T-helper 1 cell treated with Interleukin-12 subunit alpha and Interleukin-12 subunit beta and Interleukin-4 antibody, amounts not matched to agents 30 ng/mL and 1 ng/mL, for 36 hours (primary cell): ENCODE measurements at places on chromosomes 2 and 18. TPM values are rescaled to one million over a fixed set of nuclear protein-coding genes. Genes with fewer than 3 reads are reported as not detected.

IL18RAP gene
- total RNA-seq: 40.3 and 43.4 TPM in 2 replicates

SATB2 gene
- total RNA-seq: 0.10 TPM in 2 replicates

DSC1 gene
- not detected in 2 replicates for total RNA-seq

LIMS2 gene
- total RNA-seq: 12.4 and 13.9 TPM in 2 replicates

PSD4 gene
- total RNA-seq: 334 and 338 TPM in 2 replicates

PREPL gene
- 23.7 and 27.1 TPM in 2 replicates for total RNA-seq

LBX2 gene
- 0.42 and 0.98 TPM in 2 replicates for total RNA-seq

MOCOS gene
- 0.17 TPM in 2 replicates for total RNA-seq

GPC1 gene
- 4.6 and 5.4 TPM in 2 replicates for total RNA-seq

IL37 gene
- 0.39 and 0.46 TPM in 2 replicates for total RNA-seq

SAG gene
- not detected in 2 replicates for total RNA-seq

ABCG8 gene
- not detected in 2 replicates for total RNA-seq

TYMS gene
- 213 and 224 TPM in 2 replicates for total RNA-seq

CCDC74A gene
- total RNA-seq: 2.3 and 4.0 TPM in 2 replicates

COL3A1 gene
- not detected in 2 replicates for total RNA-seq

EMILIN2 gene
- total RNA-seq: 23.5 and 25.3 TPM in 2 replicates

ERFE gene
- total RNA-seq: not detected in 2 replicates

CYS1 gene
- 1.3 and 1.6 TPM in 2 replicates for total RNA-seq

LDLRAD4 gene
- 23.7 and 24.7 TPM in 2 replicates for total RNA-seq

CGREF1 gene
- total RNA-seq: 3.5 and 3.9 TPM in 2 replicates
